SJCRH30 (cell line): ENCODE measurements at places on chromosomes 2 and 18. TPM values are rescaled to one million over a fixed set of nuclear protein-coding genes. Genes with fewer than 3 reads are reported as not detected.

DNA sequence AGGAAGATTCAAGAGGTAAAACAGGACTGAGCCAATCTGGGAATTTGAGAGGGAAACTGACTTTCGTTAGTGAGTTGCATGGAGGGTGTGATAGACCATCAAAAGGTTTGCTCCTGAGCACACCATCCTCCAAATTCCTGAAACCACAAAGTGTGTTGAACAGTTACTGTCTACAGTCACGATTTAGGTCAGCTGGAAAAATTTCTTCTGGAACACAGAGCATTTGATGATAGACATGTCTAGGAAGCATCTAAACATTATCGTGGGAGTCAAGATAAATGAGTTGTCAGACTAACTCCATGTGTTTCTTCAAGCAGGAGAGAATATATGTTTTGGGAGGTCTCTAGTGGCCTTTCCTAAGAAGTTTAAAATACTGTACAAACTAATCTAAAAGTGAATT is 449.4 kb upstream of the SLC14A2 start:
- no peaks in the 10 kb centered on the region for H3K4me1 ChIP-seq
- H3K36me3 ChIP-seq: no peaks in the 10 kb centered on the region

- H3K27me3 ChIP-seq: no peaks in the 10 kb centered on the region
- no peak overlapping the region for H3K4me3 ChIP-seq
- H3K4me1 ChIP-seq: peaks cover 24% of the 10 kb centered on the region
- DNase-seq: no peak
- no peak overlapping the region for H3K27ac ChIP-seq
- no peaks in the 10 kb centered on the region for H3K36me3 ChIP-seq
Observed at GRCh38 chr2:86281066-86281700, 56.2 kb downstream of the REEP1 start.

- no peak for DNase-seq
- no peaks in the 10 kb centered on the region for H3K4me1 ChIP-seq
- no peak overlapping the region for H3K4me3 ChIP-seq
- no peaks in the 10 kb centered on the region for H3K36me3 ChIP-seq
- H3K27me3 ChIP-seq: no peaks in the 10 kb centered on the region
Observed at GRCh38 chr18:78528411-78529258, 451.0 kb upstream of the SALL3 start.

The C18orf63 gene
- total RNA-seq: not detected in 2 replicates

The STEAP3 gene
- 2.2 and 2.6 TPM in 2 replicates for total RNA-seq

The BOLL gene
- 0.38 and 0.51 TPM in 2 replicates for total RNA-seq

DNA sequence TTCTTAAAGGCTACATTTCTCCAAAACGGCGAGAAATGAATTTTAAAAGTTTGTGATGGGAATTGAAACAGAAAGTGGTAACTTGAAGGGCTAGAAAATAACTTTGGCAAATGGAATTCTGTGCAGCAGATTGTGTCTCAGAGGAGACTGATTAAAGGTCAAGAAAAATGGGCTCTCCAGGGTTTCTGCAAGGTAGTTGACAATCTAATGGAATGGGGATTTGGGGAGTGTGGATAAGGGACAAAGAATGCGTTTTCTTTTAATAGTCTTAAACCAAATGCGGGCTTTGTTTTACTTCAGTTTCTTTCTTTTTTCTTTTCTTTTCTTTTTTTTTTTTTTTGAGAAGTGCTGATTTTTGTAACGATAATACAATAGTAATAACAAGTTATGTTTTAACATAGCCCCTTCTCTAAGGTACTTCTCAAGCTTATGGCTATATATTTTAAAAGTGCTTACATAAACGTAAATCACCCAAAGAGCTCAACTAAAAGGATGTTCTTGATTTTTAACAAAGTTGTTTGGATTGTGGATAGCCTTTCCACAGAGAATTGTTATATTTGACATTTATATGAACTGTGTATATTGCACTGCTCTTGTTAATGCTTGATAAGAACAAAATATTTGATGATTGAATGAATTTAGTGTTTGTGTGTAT is 36.6 kb downstream of the CAMKMT start:
- no peak overlapping the region for H3K4me3 ChIP-seq
- no peaks in the 10 kb centered on the region for H3K36me3 ChIP-seq
- no peaks in the 10 kb centered on the region for H3K27me3 ChIP-seq
- H3K4me1 ChIP-seq: no peaks in the 10 kb centered on the region

- no peak overlapping the region for H3K27ac ChIP-seq
- H3K36me3 ChIP-seq: no peaks in the 10 kb centered on the region
- DNase-seq: no peak
- H3K27me3 ChIP-seq: no peaks in the 10 kb centered on the region
- H3K4me3 ChIP-seq: no peak overlapping the region
- no peaks in the 10 kb centered on the region for H3K4me1 ChIP-seq
Observed at GRCh38 chr2:56295666-56296065, 111.9 kb downstream of the CCDC85A start.

The YIPF4 gene
- total RNA-seq: 52.8 and 65.8 TPM in 2 replicates

- no peaks in the 10 kb centered on the region for H3K27me3 ChIP-seq
- H3K36me3 ChIP-seq: no peaks in the 10 kb centered on the region
- peak; percentile 55 for DNase-seq
- H3K4me1 ChIP-seq: peaks cover 26% of the 10 kb centered on the region
- peak overlapping the region; percentile 58 for H3K27ac ChIP-seq
Observed at GRCh38 chr2:203783496-203784203, 77.2 kb downstream of the CD28 start.

DNA sequence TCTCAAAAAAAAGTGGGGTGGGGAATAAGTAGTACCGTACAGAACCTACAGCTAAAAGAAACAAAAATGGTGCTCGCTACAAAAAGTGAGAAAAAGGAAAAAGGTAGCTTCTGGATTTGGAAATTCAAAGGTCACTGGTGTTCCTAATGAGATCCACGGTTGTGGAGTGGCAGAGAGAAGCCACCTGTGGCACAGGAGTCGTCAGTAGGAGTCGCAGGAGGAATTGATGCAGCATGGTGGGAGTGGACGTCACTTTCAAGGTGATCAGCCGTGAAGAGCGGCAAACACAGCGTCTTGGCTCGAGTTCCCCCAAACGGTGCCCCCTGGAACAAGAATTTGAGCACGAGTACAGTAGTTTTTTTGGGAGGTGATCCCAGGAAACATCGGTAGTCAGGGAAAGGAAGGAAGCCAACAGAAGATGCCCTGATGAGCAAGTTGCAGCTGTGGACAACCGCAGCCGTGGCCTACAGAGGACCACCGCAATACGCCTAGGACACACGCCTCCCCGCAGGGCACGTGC is 1.4 kb upstream of the TTL start:
- 0 out of 2 replicates have a peak, but pooled peaks cover 4% of the 10 kb centered on the region for H3K4me1 ChIP-seq
- H3K27ac ChIP-seq: no peak overlapping the region
- H3K36me3 ChIP-seq: peaks cover 3% of the 10 kb centered on the region; the same call in 1 of the 2 replicates

GRCh38 chr2:88211003-88211808 is 41.1 kb downstream of the THNSL2 start:
- H3K27me3 ChIP-seq: 0 out of 2 replicates have a peak, but pooled peaks cover 3% of the 10 kb centered on the region
- H3K36me3 ChIP-seq: no peaks in the 10 kb centered on the region
- H3K4me3 ChIP-seq: no peak overlapping the region

DNA sequence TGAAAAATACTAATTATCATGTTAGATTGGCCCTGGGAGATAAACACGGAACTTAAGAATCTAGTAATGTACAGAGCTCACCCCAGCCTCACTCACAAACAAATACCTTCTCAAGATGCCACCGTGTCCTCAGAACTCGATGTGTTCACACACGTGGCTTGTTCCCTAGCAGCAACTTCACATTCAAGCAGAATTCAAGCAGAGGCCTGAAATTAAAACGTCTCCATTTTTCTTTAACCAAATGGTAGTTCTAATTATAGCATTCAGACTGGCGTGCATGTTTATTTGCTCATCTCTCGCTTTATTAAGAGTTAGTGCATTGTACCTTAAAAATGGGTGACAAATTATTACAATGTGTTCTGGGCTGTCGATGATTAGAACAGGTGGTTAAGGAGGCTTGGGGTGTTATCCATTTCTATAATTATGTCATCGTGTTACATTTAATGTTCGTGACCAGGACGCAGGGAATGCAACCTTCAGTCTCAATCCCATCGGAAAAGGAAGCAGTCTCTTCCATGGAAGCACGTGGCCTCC is 57.3 kb upstream of the SLC66A3 start:
- H3K4me1 ChIP-seq: no peaks in the 10 kb centered on the region
- no peak for DNase-seq
- H3K4me3 ChIP-seq: no peak overlapping the region

DNA sequence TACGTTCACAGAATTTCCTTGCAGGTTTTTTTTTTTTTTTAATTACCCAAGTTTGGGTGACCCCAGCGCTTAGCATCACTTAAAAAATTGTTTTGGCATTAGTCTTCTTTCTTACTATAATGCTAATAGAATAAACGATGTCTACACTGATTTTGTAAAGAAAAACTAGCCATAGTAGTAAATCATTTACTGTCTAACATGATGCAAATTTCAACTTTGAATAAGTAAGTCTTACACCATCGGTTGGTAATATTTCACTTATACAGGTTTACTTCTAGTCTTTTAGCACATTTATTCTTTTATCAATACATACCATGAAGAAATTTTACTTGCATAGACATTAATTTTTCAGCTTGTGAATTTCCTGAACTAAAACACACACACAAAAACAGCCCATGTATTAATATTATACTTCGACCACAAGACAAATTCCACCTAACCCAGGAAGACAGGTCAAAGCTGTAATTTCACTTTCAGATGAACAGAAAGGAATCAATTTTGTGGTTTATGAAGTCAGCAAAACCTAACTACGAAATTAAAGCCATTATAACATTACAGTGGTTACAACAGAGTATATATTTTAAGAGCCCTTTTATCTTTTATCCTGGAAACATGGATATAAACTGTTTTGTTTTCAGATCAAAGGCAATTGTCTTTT is 1.9 kb downstream of the YES1 start:
- DNase-seq: no peak
- no peaks in the 10 kb centered on the region for H3K27me3 ChIP-seq
- no peaks in the 10 kb centered on the region for H3K36me3 ChIP-seq
- peak overlapping the region; percentile 100 for H3K4me3 ChIP-seq
- H3K27ac ChIP-seq: no peak overlapping the region
- peaks cover 12% of the 10 kb centered on the region for H3K4me1 ChIP-seq

- H3K27me3 ChIP-seq: no peaks in the 10 kb centered on the region; the same call in 1 of the 2 replicates
- DNase-seq: no peak
- no peaks in the 10 kb centered on the region for H3K4me1 ChIP-seq
- H3K36me3 ChIP-seq: no peaks in the 10 kb centered on the region
- no peak overlapping the region for H3K27ac ChIP-seq
- H3K4me3 ChIP-seq: no peak overlapping the region
Observed at GRCh38 chr2:102432386-102432785, 9.4 kb downstream of the IL18RAP start.

The ANKRD30B gene
- total RNA-seq: not detected in 2 replicates

DNA sequence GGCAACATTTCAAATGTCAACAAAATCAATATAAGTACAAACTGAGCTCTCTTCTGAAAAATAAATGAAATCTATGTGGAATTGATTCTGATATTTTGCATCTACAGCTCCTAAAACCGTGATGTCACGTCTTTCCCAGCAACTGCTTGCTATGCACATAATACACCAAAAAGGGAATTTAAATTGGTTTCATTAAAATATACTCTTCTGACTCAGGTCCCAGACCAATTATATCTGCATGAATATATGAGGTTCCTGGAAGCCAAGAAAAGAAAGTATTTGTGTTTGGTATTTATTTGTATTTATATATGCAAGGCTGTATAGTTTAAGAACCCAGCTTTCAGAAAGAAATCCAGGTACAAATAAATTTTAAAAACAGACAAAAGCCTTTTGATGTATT is 1282.5 kb downstream of the SUCLG1 start:
- no peaks in the 10 kb centered on the region for H3K4me1 ChIP-seq
- H3K36me3 ChIP-seq: no peaks in the 10 kb centered on the region
- H3K27ac ChIP-seq: no peak overlapping the region
- H3K27me3 ChIP-seq: no peaks in the 10 kb centered on the region
- DNase-seq: no peak
- no peak overlapping the region for H3K4me3 ChIP-seq

The MC5R gene
- total RNA-seq: not detected in 2 replicates

- H3K27me3 ChIP-seq: no peaks in the 10 kb centered on the region
- H3K4me3 ChIP-seq: no peak overlapping the region
- no peaks in the 10 kb centered on the region for H3K36me3 ChIP-seq
- DNase-seq: peak; percentile 81
- H3K4me1 ChIP-seq: peaks cover 10% of the 10 kb centered on the region; the same call in 1 of the 2 replicates
Observed at GRCh38 chr2:172253190-172254052, 150.7 kb upstream of the DLX2 start.

The PPP1R1C gene
- total RNA-seq: not detected in 2 replicates

The KIF1A gene
- 3.7 and 4.0 TPM in 2 replicates for total RNA-seq

The ACMSD gene
- not detected in 2 replicates for total RNA-seq

The TPGS2 gene
- 91.6 and 99.3 TPM in 2 replicates for total RNA-seq

GRCh38 chr2:11945139-11946126 is 199.0 kb downstream of the LPIN1 start:
- H3K27ac ChIP-seq: no peak overlapping the region
- no peaks in the 10 kb centered on the region; the same call in 1 of the 2 replicates for H3K27me3 ChIP-seq
- DNase-seq: no peak
- H3K4me3 ChIP-seq: no peak overlapping the region
- no peaks in the 10 kb centered on the region for H3K4me1 ChIP-seq
- H3K36me3 ChIP-seq: no peaks in the 10 kb centered on the region
